ENCODE measurements at places on chromosomes 6 and 20.

DNA sequence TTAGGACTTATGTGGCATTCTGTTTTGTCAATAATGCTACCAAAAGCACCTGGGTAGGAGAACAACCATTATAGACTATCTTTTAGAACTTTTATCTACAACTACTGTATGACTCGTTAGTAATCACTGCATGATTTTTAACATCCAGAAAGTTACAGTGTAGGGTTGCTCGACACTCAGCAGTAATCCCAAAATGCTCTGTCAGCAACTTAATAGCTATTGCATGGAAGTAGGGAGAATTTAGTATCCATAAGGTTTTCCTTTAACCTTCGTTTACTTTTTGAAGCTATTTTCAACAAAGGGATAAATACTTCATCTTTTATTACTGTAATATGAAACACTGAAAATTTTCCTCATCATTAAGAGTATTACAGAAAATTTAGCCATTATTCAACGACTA lies 309.5 kb downstream of the RNGTT start:
- H3K27me3 ChIP-seq: no peaks in the 10 kb centered on the region
- H3K4me1 ChIP-seq: no peaks in the 10 kb centered on the region
- no peak overlapping the region for H3K27ac ChIP-seq
- H3K4me3 ChIP-seq: no peak overlapping the region
- H3K36me3 ChIP-seq: no peaks in the 10 kb centered on the region

- no peaks in the 10 kb centered on the region for H3K4me1 ChIP-seq
- no peak overlapping the region for H3K4me3 ChIP-seq
- H3K36me3 ChIP-seq: no peaks in the 10 kb centered on the region
- H3K27ac ChIP-seq: no peak overlapping the region
- H3K27me3 ChIP-seq: no peaks in the 10 kb centered on the region
Measured at GRCh38 chr6:21163110-21163837, 430.3 kb upstream of the SOX4 start.

- H3K4me3 ChIP-seq: no peak overlapping the region
- H3K27me3 ChIP-seq: no peaks in the 10 kb centered on the region
- no peak overlapping the region for H3K27ac ChIP-seq
- H3K4me1 ChIP-seq: peaks cover 5% of the 10 kb centered on the region
- no peak for DNase-seq
Measured at GRCh38 chr20:35735826-35736470, 6.1 kb downstream of the RBM39 start.

- H3K27ac ChIP-seq: no peak overlapping the region
- peaks cover 30% of the 10 kb centered on the region for H3K27me3 ChIP-seq
- H3K4me1 ChIP-seq: no peaks in the 10 kb centered on the region
- DNase-seq: no peak
Measured at GRCh38 chr20:48558906-48559305, 268.9 kb downstream of the PREX1 start.

GRCh38 chr20:11315525-11315924 lies 602.2 kb upstream of the BTBD3 start:
- no peak for DNase-seq
- H3K36me3 ChIP-seq: no peaks in the 10 kb centered on the region
- H3K4me1 ChIP-seq: no peaks in the 10 kb centered on the region
- no peak overlapping the region for H3K4me3 ChIP-seq
- no peaks in the 10 kb centered on the region for H3K27me3 ChIP-seq

- no peak overlapping the region for H3K4me3 ChIP-seq
- no peaks in the 10 kb centered on the region for H3K27me3 ChIP-seq
- H3K27ac ChIP-seq: no peak overlapping the region
- H3K36me3 ChIP-seq: no peaks in the 10 kb centered on the region
- H3K4me1 ChIP-seq: no peaks in the 10 kb centered on the region
Measured at GRCh38 chr6:4677011-4677750, 99.0 kb upstream of the CDYL start.

DNA sequence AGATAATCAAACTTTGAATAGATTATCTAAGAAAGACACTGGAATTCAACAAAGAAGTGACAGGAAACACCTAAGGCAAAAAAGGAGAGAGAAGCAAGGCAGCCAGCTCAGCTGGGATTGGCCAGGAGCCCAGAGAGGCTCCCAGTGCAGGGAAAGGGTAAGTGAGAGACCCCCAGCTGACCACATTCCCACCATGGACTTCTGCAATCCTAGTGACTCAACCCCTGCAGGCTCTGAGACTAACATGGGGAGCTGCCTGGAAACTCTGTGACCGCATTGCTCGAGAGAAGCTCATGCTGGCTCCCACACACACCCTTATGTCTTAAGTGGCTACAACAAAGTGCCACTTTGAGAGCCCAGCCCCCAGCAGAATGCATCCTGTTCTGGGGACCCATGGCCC lies 215.1 kb downstream of the PACRG start:
- DNase-seq: no peak
- H3K27ac ChIP-seq: no peak overlapping the region
- H3K4me1 ChIP-seq: no peaks in the 10 kb centered on the region
- no peak overlapping the region for H3K4me3 ChIP-seq
- no peaks in the 10 kb centered on the region for H3K36me3 ChIP-seq

GRCh38 chr6:73339340-73339739 lies 14.7 kb downstream of the DPPA5 start:
- H3K36me3 ChIP-seq: no peaks in the 10 kb centered on the region
- no peaks in the 10 kb centered on the region for H3K4me1 ChIP-seq
- no peak overlapping the region for H3K27ac ChIP-seq
- DNase-seq: no peak

GRCh38 chr6:67694127-67694526 lies 941.0 kb upstream of the ADGRB3 start:
- no peak overlapping the region for H3K27ac ChIP-seq
- no peaks in the 10 kb centered on the region for H3K36me3 ChIP-seq
- no peak overlapping the region for H3K4me3 ChIP-seq
- no peak for DNase-seq

- DNase-seq: no peak
- no peaks in the 10 kb centered on the region for H3K36me3 ChIP-seq
- H3K27me3 ChIP-seq: no peaks in the 10 kb centered on the region
- no peak overlapping the region for H3K4me3 ChIP-seq
- H3K27ac ChIP-seq: no peak overlapping the region
- H3K4me1 ChIP-seq: no peaks in the 10 kb centered on the region
Measured at GRCh38 chr6:116536216-116536621, 9.3 kb downstream of the TRAPPC3L start.

DNA sequence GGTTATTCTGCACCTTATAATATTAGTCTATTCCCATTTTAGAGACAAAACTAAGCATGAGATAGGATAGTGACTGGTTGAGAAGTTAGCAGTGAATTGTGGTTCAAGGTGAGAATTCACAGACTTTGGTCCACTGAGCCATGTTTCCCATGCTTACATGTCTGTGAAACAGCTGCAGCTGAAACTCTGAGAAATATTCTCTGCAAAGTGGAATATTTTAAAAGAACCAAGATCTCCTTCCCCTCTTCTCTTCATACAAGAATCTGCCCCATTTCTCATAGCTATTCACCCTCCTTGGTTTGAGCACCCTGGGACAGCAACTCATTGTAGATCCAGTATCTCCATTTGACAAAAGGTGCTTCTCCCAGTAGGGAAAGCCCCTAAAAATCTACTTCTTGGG lies 70.2 kb upstream of the TMEM170B start:
- no peaks in the 10 kb centered on the region for H3K36me3 ChIP-seq
- no peak for DNase-seq
- no peak overlapping the region for H3K27ac ChIP-seq
- no peak overlapping the region for H3K4me3 ChIP-seq

DNA sequence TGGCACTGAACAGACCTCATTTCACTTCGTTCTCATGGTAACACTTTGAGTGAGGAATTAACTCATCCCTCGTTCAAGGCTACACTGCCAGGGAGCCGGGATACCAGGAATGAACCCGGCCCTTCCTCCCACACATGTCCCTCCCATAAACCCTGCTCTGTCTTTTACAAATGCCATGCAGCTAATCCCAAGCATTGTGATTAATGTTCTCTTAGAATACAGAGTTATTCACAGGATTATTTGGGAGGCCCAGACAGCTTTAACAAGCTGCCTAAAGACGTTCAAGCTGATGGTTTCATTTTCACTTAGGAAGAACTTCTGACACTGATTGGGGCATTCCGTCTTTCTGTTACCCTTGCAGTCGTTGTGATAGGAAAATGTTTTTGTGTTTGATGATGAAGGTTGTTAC lies 42.5 kb upstream of the CD83 start:
- peak overlapping the region; percentile 9 for H3K27ac ChIP-seq
- DNase-seq: no peak
- H3K36me3 ChIP-seq: no peaks in the 10 kb centered on the region
- peak overlapping the region; percentile 39 for H3K4me3 ChIP-seq

DNA sequence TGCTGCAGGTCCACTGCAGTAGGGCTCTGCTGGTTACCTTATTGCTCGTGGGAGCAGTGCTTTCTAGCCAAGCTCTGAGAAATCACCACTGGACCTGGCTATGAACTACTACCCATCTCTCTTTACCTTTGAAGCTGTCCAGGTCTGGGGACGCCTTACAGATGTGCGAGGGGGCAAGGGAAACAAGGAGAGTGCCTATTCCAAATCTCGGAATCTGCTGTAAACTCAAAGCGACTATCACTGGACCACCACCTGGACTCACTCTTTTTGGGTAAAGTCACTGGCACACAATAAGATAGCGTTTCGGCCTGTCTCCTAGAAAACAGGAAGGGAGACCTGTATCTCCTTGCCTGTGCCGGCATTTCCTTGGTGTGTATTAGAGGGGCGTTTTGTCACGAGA lies 5.3 kb downstream of the NRN1 start:
- H3K4me3 ChIP-seq: no peak overlapping the region
- DNase-seq: no peak
- H3K36me3 ChIP-seq: no peaks in the 10 kb centered on the region
- peaks cover 38% of the 10 kb centered on the region for H3K4me1 ChIP-seq

DNA sequence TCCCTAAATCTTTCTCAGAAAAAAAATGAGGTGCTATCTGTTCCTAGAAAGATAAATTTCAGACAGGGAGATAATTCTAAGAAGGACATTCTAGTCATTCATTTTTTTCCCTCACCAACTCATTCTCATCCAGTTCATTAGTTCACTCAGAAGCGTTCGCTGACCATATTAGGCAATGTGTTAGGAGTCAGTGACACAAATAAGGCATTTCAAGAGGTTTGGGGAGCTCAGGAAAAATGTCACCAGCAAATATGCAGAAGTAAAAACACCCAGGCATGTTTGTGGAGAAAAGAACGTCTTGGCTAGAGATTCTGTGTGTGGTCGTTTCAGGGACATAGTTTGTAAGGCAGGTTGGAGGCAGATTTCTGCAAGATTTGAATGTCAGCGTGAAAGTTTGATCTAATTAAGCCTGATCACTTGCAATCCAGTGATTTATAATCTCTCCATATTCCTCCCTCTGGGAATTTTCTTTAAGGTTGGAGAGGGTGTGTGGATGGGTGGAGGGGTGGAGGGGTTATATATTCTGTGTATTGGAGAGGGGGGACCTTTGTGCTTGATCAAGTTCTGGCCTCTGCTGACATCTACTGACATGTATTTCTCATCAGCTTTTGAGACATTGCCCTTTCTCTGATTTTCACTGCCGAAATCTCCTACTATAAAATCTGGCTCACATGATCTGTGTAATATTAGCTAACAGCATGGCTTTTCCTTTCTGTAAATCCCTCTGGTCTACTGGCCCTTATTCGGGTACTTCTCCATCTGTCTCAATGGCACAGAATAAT lies 3.6 kb downstream of the MYCT1 start:
- H3K4me3 ChIP-seq: no peak overlapping the region
- H3K4me1 ChIP-seq: no peaks in the 10 kb centered on the region
- no peaks in the 10 kb centered on the region for H3K36me3 ChIP-seq
- no peak for DNase-seq

GRCh38 chr6:44966449-44967092 lies 361.6 kb upstream of the RUNX2 start:
- no peak for DNase-seq
- H3K4me3 ChIP-seq: no peak overlapping the region
- H3K27ac ChIP-seq: no peak overlapping the region
- no peaks in the 10 kb centered on the region for H3K36me3 ChIP-seq

DNA sequence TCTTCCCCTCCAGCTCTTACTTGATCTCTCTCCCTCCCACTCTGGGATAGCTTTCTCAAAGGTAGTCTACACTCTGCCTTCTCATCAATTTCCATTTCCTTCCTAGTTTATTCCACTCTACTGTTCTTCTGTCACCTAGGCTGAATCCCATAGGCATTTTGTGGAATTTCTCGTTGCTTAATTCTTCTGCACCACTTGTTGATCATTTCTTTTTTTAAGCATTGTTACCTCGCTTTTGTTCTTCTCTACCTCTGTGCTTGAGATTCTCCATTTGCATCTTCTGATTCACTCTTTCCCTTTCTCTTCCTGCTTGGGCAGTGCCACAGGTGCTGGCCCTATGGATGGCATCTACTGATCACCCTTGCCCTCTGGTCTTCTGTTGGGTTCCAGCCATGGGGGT lies 567.2 kb downstream of the CDH26 start:
- no peak for DNase-seq
- no peak overlapping the region for H3K27ac ChIP-seq
- no peak overlapping the region for H3K4me3 ChIP-seq
- H3K4me1 ChIP-seq: no peaks in the 10 kb centered on the region

GRCh38 chr6:145485288-145485687 lies 250.0 kb downstream of the EPM2A start:
- no peaks in the 10 kb centered on the region for H3K36me3 ChIP-seq
- no peak for DNase-seq
- H3K27ac ChIP-seq: no peak overlapping the region
- H3K4me3 ChIP-seq: no peak overlapping the region
- H3K4me1 ChIP-seq: no peaks in the 10 kb centered on the region

GRCh38 chr6:101741474-101742171 lies 348.1 kb downstream of the GRIK2 start:
- no peak overlapping the region for H3K27ac ChIP-seq
- H3K27me3 ChIP-seq: no peaks in the 10 kb centered on the region
- DNase-seq: no peak
- no peak overlapping the region for H3K4me3 ChIP-seq
- no peaks in the 10 kb centered on the region for H3K4me1 ChIP-seq

DNA sequence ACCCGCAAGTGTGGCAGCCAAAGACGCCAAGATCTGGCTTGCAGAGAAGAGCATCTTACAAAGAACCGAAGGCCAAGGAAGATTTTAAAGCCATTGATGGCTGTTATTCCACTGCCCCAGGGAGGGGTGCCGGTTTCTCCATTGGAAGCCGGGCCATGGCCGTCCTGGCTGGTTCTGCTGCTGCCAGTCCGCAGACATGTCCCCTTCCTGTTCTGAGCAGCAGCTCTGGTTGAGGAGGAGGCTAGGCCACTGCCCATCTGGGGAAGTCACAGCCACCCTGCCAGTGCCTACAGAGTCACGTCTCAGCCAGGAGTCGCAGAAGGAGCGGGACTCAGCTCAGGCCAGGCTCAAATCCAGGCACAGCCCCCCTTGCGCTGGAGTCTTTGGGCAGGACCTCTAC lies 42.6 kb upstream of the MRGBP start:
- H3K27ac ChIP-seq: no peak overlapping the region
- H3K27me3 ChIP-seq: no peaks in the 10 kb centered on the region
- no peak overlapping the region for H3K4me3 ChIP-seq
- DNase-seq: no peak

- DNase-seq: no peak
- no peaks in the 10 kb centered on the region for H3K27me3 ChIP-seq
- H3K36me3 ChIP-seq: no peaks in the 10 kb centered on the region
- H3K4me3 ChIP-seq: no peak overlapping the region
- no peak overlapping the region for H3K27ac ChIP-seq
Measured at GRCh38 chr6:75296811-75297779, 12.5 kb upstream of the TMEM30A start.

- no peak overlapping the region for H3K4me3 ChIP-seq
- H3K27me3 ChIP-seq: peaks cover 7% of the 10 kb centered on the region
- H3K36me3 ChIP-seq: no peaks in the 10 kb centered on the region
Measured at GRCh38 chr6:4280707-4281106, 145.3 kb upstream of the ECI2 start.

Data from tibial artery (tissue), 4 donors.